ENCODE measurements at places on chromosomes 3 and 15.

GRCh38 chr15:98428253-98428989 lies 219.9 kb upstream of the IGF1R start:
- peak; percentile 74 for DNase-seq

- DNase-seq, result no peak
Observed at GRCh38 chr3:15221574-15222217, 15.7 kb downstream of the CAPN7 start.

DNA sequence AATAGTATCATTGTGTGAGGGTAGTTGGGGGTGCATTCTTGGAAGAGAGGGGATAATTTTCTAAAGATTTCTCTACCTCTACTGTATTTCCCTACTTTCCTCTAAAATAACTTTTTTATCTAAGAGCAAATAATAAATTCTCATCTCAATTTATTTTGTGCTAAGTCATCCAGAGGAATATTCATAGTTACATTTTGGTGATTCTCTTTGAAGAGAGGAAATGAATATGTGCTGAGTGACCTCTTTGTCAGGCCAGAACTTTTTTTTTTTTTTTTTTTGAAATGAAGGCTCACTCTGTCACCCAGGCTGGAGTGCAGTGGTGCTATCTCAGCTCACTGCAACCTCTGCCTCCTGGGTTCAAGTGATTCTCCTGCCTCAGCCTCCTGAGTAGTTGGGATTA lies 15.1 kb upstream of the CCDC80 start:
- DNase-seq, result no peak

DNA sequence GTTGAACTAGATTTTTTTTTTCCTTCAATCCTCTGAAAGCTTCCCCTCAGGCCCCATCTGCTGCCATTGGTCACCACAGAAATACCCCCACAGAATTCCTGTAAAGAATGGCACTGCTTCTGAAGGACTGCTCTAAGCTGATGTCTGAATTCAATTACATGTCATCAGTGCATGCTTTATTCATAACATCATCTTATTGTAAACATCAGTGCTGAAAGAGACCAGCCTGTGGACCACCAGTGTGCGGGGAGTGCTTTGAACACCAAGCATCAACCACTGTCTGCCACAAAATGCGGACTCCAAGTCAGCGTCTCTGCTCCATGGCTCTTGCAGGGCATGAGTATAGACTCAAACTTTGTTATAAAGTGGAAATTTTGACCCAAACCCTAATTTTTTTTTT lies 11.6 kb downstream of the PHLDB2 start:
- no peak for DNase-seq

- peak; percentile 75 for DNase-seq
Observed at GRCh38 chr15:25830844-25831451, 32.2 kb downstream of the ATP10A start.

DNA sequence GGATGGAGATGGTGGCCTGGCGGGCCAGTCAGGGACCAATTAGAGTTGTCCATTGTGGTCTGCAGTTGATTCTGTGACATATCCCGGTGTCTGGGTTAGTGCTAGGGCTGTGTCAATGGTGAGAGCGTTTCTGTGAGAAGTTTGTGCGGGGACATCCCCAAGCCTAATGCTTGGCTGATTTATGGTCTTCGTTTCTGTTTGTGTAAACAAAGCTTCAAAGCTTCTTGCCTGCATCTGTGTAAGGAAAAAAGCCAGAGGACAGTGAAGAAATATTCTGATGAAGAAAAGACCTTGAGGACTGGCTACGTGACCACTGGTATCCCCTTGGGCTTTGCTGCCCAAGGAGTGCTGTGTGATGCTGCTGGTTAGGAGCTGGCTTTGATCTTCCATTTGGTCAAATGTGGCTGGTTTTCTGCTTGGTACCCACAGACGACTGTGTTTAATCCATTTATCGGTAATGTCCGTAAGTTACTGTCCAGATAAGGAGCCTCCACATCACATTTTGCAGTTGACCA lies 74.6 kb upstream of the LRTM1 start:
- no peak for DNase-seq

DNA sequence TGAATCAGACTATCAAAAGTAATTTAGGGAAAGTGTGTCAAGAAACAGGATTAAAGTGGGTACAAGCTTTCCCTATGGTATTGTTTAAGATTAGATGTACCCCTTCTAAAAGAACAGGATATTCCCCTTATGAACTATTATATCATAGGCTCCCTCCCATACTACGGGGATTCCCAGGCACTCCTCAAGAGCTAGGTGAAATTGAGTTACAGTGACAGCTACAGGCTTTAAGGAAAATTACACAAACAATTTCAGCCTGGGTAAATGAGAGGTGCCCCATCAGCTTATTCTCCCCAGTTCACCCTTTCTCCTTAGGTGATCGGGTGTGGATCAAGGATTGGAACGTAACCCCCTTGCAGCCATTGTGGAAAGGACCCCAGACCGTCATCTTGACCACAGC lies 240.8 kb upstream of the CNTN6 start:
- DNase-seq, result no peak

GRCh38 chr3:129992781-129993180 lies 18.3 kb downstream of the TRH start:
- DNase-seq, result no peak

DNA sequence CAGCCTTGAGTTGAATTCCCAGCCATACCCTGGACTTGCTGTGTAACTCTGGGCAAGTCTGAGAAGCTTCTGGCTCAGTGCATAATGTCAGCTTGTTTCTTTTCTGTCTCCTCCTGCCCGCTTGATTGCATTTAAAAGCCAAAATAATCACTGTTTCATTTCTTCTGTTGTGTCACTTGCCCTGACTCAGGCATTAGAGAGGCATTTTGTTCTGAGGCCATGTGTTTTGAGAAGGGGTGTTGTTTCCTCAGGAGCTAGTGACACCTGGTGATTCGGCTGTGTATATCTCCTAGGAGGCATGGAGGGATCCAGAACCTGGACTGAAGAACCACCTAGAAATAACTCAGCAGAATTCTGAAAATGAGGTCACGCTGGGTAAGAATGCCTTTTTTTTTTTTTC lies 16.0 kb downstream of the WDR73 start:
- no peak for DNase-seq

- DNase-seq, result no peak
Observed at GRCh38 chr3:98793971-98794370, 30.8 kb downstream of the ST3GAL6 start.

DNA sequence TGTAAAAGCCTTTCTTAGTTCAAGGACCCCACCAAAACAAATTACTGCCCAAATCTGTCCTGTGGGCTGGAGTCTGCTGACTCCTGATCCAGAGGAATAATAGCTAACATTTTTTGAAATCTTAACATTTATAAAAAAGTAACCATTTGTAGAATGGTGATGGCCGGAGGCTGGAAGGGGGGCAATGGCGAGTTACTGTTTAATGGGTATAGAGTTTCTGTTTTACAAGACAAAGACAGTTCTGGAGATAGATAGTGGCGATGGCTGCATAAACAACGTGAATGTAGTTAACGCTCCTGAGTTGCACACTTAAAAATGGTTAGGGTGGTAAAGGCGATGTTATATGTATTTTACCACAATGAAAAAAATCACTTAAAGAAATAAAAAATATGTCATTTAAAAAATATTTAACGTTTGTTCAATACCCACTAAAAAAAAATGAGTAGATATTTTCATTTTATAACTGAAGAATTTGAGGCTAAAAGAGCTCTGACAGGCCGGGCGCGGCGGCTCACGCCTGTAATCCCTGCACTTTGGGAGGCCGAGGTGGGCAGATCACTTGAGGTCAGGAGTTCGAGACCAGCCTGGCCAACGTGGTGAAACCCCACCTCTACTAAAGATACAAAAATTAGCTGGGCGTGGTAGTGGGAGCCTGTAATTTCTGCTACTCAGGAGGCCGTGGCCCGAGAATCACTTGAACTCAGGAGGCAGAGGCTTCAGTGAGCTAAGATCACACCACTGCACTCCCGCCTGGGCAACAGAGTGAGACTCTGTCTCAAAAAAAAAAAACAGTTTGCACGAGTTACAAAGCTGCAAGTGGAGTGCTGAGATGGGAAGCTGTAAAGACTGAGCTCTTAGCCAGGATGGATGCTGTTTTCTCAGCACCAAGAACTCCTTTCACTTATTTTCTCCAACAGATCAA lies 37.6 kb downstream of the IGF2BP2 start:
- DNase-seq, result no peak

DNA sequence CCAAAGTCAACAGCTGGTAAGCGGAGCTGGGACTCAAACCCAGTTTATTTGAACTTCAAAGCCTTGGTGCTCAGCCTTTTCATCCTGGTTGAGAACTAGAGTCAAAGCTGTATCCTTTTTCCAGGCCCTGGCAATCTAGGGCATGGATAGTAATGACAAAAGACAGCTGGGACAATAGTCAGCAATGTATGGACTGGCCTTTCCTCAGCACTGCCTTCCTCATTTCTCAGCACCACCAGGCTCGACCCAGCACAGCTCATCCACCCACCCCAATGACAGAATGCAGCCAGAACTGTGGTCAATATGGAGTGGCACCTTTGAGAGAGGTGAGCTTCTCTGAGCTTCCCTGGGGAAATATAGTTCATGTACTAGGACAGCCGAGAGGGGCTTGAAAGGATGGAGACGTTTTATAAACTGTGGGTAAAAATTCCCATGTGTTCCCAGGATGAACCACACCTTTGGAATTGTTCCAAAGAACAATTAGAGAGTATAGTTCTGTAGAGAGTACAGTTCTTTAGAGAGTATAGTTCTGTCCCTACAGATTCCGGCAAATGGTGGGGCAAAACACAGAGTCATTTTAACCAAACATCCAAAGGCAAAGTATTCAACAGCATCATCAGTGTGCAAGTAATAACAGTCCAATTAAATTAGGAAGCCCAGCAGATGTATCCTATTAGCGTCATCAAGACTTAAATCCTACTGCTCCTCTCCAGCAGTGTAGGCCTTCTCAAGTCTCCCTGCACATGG lies 30.2 kb upstream of the IREB2 start:
- DNase-seq, result no peak
